GM12891 (cell line): ENCODE measurements at places on chromosomes 1 and 21.

- DNase-seq, result no peak
Measured at GRCh38 chr1:6268415-6268814, 7.5 kb upstream of the GPR153 start.

DNA sequence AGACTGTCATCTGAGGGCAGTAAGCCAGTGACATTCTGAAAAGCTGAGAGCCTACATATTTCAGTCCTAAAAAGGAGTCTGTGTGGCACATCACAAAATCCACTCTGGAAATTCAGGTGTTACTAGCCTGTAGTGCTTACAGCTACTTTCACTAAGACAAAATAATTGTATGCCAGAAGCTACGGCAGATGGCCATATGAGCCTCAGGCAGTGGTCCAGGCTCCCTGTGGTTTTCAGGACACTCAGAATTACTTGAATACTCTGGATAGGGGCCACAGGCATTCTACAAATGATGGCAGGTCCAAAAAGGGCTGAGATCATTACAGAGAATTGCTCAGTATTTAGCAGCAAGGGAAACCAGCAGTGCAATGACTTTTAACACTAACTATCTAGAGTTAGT, 527.1 kb downstream of the MRPL39 start:
- no peak for DNase-seq

DNA sequence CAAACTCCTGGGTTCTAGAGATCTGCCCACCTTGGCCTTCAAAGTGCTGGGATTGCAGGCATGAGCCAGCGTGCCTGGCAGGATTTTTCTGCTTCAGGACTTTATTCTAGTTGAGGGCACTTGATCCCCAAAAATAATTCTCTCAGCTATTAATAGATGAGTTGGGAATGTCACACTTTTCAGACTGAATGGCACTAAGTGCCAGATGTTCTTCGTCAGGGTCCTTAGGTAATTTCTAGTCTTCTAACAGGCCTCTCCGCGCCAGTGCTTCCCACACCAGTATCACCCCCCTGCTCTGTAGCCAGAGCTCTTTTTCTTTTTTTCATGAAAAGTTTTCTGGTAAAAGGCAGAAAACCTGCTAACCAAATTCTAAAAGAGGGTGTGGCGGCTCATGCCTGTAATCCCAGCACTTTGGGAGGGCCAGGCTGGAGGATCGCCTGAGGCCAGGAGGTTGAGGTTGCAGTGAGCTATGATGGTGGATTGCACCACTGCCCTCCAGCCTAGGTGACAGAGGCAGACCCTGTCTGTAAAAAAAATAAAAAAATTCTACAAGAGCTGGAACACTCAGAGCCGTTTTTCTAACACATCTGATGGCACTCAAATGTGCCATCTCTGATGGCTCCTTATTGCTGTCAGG, 6.1 kb upstream of the SARS1 start:
- no peak for DNase-seq

- no peak for DNase-seq
Measured at GRCh38 chr1:228376651-228377631, 29.7 kb downstream of the TRIM11 start.

DNA sequence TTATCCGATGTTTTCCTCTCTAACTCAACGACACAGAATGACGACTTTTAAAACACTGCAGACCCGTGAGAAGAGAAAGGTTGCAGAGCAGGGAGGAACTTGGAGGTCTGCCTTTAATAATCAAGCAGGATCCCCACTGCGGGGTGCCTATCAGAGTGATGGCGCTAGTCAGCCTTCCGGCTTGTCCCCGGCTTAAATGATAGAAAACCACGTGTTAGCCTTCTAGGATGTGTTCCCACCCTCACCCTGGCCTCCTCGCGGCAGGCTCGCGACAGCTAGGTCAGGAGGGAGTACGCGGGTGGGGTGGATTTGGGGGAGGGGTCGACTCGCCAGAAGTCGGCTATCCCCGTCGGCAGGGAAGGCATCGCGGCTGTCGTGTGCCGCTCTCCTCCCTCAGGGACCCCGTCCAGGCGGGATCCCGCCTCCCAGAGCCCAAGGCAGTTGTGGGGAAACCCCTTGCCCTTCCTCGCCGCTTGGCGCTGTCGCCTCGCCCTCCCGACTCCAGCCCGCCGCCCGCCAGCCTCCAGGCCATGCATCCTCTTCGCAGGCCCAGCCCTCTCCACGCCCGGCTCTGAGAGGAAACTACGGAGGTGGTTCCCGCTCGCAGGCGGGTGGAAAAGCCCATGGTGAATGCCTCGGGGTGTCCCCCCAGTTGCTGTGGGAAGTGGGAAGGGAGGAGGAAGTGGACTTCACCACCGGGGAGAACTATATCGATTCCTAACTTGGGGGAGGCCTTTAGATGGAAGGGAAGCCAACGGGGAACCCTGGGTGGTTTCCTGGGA, 1.1 kb upstream of the SMG7 start:
- DNase-seq, result peak; percentile 30

DNA sequence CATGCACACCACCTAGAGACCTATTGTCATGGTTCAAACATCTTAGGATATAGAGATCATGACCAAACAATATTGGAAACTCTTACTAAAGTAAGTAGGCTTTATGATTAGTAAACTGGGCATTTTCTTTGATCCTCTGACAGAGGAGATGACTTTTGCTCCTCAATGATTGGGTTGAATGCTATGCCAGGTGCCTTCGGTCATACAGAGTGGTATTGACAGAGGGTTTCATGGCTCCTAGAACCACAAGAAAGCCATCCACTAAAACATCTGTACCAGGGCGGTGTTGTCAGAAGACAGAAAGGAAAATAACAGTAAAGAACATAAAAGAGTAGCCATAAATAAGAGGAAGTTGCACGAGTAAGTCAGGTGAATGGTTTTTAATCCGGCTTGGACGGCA, 20.8 kb upstream of the SAMSN1 start:
- DNase-seq, result no peak

GRCh38 chr1:219480011-219480410, 132.9 kb downstream of the ZC3H11B start:
- DNase-seq, result no peak

GRCh38 chr1:47340227-47340626, 6.6 kb downstream of the CMPK1 start:
- DNase-seq, result no peak

DNA sequence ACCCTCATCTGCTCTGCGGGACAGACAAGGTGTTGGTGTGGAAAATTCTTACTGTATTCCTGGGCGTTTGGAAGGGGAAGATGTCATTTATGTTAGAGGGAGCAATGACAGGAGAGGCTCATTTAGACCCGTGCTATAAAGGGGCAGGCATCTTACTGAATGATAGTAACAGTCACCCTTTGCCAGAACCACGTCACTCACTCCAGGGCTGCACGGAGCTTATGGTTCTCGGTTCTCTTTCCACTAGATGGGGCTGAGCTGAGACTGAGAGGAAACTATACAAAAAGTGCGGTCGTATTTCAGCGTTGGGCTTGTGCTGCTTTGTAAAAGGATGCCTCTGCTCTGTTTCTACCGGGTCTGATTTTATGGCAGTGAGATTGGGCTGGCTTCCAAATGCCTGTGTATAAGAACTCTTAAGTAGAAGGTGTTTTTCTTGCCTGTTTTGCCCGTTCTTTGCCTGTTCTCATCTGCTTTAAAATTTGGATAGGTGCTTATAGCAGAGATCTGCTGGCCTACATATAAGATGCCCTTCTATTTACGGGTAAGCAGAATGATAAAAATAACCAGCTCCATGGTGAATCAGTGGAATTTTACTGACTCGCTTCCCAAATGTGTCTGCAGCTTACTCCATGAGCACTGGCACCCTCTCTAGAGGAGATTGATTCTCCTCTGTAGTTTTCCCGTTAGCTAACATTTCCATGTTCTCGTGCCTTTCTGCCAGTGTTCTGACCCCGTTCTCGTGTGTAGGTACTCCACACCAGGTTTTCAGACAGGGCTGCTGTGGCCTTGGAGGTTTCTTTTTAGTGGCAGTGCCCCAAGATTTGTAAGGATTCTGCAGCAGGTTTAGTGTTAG, 55.9 kb downstream of the MRPS6 start:
- peak; percentile 27 for DNase-seq

DNA sequence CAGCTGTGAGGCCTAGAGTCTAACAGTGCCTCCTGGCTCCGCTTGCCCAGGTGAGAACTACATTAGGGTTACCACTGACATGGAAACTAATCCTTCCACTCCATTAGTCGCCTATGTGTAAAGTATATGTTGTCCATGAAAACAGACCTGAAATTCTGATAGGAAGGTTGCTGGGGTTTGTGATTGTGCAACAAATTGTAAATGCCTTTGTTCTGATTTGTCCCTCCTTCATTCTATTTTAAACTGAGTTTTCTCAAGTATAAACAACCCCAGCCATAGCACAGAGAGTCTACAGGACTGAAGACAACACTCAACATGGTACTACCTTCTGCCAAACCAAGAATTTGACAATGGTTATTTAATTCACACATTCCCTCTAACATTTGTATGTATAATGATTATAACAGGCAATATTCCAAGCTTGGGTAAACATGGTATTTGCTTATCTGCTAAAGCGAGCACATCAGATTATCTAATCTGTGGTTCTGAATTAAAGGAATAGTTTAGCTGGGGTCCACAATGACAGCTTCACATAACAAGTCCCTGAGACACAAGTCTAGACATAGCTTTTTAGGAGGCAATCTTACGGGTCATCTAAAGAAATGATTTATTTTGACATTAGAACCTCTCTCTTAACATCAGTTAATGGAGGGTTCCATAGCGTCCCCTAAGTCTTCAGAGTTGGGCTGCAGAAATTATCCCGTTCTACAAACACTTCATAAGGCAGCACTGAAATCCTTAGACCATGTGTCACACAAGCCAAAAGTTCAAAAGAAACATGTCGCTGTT, 633.0 kb downstream of the SMYD3 start:
- no peak for DNase-seq

DNA sequence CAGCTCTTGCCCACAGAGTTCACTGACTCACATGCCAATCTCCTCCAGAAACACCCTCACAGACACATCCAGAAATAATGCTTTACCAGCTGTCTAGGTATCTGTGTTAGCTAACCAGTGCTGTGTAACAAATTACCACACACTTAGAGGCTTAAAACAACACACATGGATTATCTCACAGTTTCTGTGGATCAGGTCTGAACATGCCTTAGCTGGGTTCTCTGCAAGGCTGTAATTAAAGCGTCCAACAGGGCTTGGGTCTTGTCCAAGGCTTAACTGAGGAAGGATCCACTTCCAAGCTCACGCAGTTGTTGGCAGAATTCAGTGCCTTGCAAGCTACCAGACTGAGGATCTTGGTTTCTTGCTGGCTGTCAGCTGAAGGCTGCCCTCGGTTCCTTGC, 92.5 kb upstream of the RGS4 start:
- DNase-seq, result no peak

- peak; percentile 58 for DNase-seq
Measured at GRCh38 chr1:92485381-92486250, 1.1 kb downstream of the GFI1 start.
